ENCODE measurements at places on chromosomes 12 and 14.

DNA sequence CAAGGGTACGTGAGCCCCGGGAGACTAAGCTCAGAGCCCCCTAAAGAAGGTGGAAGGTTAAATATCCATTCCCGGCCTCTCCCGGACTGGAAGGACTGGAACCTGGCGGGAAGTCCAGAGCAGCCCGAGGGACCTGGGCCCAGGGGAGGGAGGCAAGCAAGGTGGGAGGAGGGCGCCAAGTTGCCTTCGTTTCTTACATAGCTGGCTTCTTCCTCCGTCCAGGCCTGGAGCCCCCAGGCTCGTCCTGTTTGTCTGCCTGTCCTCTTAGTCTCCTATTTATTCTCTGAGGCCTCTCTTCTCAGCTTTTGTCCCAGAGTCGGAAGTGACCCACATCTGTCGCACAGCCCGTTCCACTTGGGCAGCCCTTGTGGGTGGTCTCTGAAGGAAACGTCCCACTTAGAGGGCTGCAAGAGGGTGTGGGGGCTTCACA is 745 bp downstream of the PCK2 start:
- no peak for DNase-seq

GRCh38 chr12:78555802-78556201 is 308.8 kb upstream of the SYT1 start:
- DNase-seq, result no peak

DNA sequence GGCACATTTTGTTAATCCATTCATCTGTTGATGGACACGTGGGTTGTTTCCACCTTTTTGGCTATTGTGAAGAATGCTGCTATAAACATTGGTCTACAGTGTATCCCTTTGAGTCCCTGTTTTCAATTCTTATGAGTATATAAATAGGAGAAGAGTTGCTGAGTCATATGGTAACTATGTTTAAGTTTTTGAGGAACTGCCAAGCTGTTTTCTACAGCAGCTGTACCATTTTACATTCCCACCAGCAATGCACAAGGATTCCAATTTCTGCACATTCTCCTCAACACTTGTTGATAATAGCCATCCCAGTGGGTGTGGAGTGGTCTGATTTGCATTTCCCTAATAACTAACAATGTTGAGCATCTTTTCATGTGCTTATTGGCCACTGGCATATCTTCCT is 6.9 kb upstream of the SVOP start:
- DNase-seq, result no peak

GRCh38 chr14:20712904-20713303 is 24.3 kb downstream of the ANG start:
- no peak for DNase-seq

DNA sequence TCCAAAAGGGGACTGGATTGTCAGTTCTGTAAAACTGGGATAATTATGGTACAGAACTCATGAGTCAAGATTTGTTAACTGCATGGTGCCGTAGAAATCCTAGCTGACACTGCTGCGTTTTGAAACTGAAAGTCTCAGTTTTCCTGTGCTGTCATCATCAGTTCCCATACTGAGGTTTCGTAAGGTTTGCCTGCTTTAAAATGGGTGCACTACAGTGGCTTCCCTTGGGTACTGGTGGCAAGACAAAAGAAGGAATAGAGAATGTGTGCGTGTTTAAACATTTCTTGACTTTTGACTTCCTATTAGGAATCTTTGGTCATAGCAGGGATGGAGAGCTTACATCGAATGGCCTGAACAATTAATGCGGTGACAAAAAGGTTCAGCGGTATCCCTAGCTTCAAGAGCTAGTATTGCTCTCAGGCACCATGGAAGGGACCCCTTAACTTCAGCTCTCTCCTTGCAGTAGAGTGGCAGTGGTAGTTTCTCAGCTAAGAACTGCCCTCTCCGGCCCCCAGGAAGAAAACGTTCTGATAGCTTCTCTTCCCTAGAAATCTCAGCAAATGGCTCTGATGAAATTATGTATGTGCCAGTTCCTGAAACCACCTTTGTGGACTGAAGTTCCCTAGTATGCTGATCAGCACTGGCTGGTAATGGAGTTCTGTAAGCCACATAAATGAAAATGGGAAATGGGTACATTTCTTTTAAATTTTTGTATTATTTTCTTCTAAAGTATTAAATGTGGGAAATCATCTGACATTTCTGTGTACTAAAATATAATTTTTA is 28.9 kb downstream of the ANO6 start:
- DNase-seq, result no peak

- DNase-seq, result no peak
Measured at GRCh38 chr12:130438243-130438620, 100.5 kb downstream of the PIWIL1 start.

DNA sequence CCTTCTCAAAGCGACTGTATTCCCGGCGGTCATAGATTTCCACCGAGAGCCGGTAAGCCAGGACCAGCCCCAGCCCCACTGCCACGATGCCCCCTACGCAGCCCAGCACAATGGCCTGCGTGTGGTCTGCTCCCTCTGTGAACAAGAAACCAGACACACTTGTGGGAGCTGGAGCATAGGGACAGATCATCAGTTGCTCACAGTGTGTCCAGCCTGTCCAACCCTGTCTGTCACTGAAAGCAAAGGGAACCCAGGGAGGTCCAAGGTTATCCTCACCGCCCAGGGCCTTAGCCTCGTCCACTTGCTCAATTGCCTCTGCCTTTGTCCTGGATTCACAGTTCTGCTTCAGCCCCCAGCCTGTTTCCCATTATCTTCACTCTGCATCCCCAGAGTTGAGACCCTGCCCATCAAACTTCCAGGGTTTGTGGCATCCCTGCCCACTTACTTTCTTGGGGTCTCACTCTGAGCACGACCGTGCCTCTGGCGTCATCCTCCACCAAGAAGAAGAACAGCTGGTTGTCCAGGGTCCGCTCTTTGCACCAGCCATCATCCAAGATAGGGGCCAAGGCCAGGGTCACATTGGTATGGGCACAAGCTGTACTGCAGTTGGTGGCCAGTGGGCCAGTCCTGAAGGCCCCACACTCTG is 11.3 kb upstream of the CSAD start:
- no peak for DNase-seq

GRCh38 chr14:64478634-64479250 is 13.4 kb downstream of the AKAP5 start:
- no peak for DNase-seq

DNA sequence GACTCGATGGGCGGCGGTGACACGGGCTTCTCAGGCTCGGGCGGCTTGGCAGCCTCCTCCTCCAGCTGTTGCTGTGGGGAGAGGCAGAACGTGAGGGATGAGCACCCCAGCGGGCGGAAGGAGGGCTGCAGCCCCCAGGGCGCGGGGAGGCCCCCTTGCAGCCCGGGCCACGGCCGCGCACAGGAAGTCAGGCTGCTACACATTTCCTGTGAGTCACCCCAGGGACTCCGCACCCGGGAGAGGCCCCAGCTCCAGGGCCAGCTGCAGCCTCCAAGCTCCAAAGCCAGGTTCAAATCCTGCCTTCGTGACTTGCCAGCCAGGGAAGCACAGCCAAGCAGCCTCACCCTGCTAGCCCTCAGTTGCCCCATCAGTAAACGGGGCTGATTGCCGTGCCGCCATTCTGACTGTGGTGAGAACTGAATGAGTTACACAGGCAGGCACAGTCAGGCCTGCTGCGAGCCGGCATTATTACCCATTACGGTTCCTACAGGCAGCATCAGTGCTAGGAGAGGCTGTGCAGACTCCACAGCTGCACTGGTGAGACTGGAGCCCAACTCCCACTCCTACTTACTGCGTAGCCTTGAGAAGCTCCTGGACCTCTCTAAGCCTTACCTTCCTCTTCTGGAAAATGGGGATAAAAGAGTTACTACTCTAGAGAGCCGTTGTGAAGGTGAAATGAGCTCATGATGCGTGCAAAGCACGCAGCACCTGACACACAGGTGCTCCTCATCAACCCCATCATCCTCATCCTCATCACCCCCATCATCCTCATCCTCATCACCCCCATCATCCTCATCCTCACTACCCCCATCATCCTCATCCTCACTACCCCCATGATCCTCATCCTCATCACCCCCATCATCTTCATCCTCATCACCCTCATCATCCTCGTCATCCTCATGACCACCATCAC is 100.9 kb downstream of the NCOR2 start:
- DNase-seq, result peak; percentile 89

- DNase-seq, result no peak
Measured at GRCh38 chr12:66129934-66130266, 650 bp downstream of the LLPH start.

- DNase-seq, result no peak
Measured at GRCh38 chr14:99413172-99413571, 67.5 kb downstream of the SETD3 start.

DNA sequence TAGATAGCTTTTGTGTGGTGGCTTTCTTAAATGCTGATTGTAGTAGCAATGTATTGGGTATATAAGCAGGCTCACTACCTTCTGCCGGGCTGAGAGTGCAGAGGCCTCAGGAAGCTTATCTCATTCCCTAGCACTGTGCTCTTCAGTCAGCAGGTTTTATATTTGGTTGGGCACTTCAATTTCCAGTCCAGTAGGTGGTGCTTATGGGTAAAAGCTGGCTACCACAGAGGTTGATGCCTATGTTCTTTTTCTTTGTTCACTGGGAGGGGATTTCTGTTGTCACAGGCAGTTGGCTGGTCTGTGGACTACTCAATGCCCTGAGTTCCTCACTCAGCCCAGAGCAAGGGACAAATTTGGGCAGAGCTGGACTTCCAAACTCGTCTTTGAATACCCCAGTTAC is 43.0 kb upstream of the GLIPR1 start:
- no peak for DNase-seq

DNA sequence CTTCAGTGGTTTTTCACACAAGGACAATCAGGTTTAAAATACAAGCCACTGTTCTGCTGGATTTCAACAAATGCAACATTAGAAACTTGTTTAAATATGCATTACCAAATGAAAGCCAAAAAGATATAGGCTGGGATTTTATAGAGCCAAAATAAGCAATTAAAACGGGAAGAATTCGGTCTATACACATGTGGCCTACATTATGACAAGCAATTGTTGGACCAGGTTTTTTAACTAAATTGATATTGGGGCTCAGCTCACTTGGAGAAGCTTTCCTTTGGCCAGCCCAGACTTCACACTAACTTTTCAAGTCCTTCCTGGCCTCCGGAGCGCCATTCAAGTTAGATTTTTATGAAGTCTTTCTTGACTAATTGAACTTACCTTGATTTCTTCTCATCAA is 16.9 kb upstream of the PDE3A start:
- no peak for DNase-seq

DNA sequence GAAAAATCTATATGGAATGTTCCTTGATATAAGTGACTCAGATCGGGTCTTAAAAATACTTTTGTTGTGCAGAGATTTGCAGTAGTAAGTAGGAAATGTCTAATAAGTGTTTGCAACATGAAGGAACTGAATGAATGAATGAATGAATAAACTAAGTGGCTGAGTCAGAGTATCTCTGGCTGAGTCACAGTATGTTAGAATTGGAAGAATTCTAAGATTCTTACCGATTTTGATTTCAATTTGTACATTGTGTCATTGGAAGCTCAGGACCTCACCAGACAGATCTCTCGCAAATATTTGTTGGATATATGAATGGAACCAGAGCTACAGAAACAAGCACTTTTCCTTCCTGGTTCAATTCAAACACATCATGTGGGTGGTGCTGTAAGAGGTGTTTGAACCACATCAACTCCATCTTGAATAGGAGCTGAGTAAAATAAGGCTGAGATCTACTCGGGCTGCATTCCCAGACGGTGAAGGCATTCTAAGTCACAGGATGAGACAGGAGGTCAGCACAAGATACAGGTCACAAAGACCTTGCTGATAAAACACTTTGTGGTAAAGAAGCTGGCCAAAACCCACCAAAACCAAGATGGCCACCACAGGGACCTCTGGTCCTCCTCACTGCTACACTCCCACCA is 123.9 kb upstream of the FOXN3 start:
- DNase-seq, result no peak

GRCh38 chr14:68665131-68665530 is 127.7 kb downstream of the ZFP36L1 start:
- DNase-seq, result no peak

GRCh38 chr14:95681153-95681552 is 5.1 kb upstream of the TCL1B start:
- DNase-seq, result no peak

DNA sequence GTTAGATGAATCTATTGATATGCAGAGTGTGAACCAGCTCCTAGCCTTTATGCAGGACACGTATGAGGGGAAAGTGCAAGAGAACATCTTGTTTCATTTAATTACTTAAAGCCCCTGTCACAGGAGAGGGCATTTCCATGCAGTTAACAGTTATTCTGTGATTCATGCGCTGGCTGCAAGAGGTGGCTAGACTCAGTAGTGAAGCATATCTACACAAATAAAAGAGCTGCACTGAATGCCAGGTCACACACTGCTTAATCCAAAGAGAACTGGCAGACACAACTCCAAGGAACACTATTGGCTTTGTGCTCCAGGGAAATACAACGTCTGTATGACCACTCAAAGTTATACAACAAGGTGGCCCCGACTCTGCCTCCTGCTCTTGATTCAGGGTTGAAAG is 394.1 kb downstream of the C12orf75 start:
- no peak for DNase-seq

DNA sequence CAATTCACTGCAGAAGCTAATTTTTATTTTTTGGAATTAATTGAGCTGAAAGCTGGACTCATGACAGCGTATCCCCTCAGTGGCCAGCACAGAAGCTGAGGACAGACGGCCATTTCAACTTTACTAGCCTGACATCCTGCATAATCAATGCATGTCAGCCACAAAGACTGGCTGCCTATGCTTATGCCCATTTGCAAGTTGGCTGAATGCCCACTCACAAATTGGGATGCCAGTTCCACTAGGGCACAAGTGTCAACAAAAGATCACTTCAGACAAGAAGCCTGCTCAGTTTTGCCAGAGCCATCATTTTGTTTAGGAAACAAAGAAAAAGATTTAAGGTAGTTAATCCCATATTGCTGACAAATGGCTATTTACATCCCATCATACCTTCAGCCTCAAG is 417.6 kb downstream of the NOVA1 start:
- no peak for DNase-seq

GRCh38 chr12:27498761-27499160 is 25.2 kb upstream of the PPFIBP1 start:
- no peak for DNase-seq

- no peak for DNase-seq
Measured at GRCh38 chr12:64631197-64631596, 20.9 kb downstream of the RASSF3 start.

GRCh38 chr14:84961637-84962036 is 568.3 kb upstream of the FLRT2 start:
- no peak for DNase-seq

DNA sequence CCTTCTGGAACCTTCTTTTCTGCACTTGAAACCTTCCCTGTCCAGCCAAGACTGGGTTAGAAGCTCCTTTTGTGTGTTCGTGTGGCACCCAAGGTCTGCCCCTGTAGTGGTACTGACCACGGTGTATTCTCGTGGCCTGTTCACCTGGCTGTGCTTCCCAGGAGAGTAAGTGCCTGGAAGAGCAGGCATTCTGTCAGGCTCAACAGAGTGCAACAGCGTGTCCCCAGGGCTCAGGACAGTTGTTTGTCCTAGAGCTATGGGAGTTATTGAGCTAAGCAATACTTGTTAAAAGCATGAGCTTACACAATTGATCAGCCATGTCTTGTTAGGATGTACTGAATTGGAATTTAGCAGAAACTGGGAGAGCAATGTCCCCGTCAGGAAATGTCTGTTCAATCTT is 12.9 kb upstream of the SLC38A2 start:
- DNase-seq, result no peak
